ENCODE measurements at places on chromosomes 13 and 19.

- DNase-seq = no peak
These were observed 889 bp downstream of the GTF2F2 start for GRCh38 chr13:45120967-45121831.

DNA sequence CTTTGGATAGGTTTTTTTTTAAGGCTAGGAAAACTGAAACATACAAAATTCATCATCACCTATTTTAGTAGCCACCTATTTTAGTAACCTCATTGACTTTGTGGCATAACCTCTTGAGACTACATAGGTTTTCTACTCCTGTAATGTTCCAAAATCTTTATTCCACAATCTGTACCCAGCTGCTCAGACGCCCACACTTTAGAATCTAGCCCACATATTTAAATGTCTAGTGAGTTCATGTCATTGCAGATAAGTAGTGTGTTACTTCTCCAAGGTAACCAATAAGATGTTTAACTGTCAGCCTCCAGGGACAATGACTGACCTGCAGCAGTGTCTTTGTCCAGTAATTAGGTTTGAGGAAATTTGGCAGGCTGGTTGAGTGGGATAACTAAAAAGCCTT, 330.2 kb downstream of the MZT1 start:
- no peak for DNase-seq

- no peak for DNase-seq
These were observed 307.0 kb downstream of the SPRY2 start for GRCh38 chr13:80033951-80034350.

DNA sequence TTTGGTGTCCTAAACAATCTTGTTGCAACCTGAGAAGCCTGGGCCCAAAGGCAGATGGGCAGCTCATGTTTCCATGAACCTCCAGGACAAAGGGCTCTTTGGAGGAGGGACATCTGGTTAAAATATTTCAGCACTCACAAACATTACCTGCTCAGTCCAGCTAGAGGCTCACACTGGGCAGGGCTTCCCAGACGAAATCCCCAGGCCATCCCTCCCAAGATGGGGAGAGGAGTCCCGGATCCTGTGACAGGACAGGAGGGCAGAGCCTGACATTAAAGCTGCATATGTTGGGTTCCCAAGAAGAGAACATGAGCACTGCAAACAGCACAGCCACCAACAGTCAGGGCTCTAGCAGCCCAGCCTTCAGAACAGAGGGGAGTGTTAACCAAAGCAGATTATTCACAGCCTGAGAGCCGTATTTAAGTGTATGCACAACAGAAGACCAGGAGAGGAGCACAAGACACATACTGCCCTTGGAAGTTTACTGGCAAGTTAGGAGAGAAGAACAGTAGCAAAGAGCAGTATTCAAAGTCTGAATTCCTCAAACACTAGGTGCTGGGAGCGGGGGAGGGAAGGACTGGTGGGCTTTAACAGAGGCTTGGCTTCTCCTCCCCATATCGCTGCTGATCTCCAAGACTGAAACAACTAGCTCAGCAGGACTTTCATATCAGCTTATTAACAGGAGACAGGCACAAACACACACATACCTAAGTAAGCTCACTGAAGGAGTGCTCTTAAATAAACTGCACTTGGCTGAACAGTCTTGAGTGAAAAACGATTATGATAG, 12.3 kb downstream of the ATP7B start:
- no peak for DNase-seq

GRCh38 chr13:22883956-22884355, 296.8 kb upstream of the SGCG start:
- no peak for DNase-seq

DNA sequence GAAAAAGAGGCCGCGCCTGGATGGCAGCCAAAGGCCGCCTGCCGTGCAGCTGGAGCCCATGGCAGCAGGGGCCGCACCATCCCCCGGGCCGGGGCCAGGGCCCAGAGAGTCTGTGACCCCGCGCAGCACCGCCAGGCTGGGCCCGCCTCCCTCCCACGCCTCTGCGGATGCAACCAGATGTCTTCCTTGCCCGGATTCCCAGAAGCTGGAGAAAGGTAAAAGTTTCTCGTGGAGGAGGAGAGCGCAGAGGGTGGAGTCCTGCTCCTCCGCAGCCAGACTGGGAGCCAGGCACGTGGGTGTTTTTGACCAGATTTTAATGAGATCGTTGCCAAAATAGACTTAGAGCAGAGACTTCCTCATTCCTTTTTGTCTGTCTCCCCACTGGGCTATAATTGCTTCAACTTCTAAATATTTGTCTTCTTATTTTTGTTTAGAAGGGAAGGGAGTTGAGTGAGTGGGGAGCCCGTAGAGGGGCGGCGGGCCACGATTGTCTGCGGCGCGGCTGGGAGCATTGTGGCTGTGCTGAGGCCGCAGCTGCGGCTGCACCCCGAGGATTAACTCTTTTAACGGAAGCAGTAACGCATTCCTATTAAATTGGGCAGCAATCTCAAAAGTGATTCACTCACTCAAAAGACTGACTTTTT, 22.8 kb upstream of the NDUFS7 start:
- DNase-seq = no peak

GRCh38 chr19:18278521-18279265, 2.7 kb downstream of the JUND start:
- peak; percentile 71 for DNase-seq

DNA sequence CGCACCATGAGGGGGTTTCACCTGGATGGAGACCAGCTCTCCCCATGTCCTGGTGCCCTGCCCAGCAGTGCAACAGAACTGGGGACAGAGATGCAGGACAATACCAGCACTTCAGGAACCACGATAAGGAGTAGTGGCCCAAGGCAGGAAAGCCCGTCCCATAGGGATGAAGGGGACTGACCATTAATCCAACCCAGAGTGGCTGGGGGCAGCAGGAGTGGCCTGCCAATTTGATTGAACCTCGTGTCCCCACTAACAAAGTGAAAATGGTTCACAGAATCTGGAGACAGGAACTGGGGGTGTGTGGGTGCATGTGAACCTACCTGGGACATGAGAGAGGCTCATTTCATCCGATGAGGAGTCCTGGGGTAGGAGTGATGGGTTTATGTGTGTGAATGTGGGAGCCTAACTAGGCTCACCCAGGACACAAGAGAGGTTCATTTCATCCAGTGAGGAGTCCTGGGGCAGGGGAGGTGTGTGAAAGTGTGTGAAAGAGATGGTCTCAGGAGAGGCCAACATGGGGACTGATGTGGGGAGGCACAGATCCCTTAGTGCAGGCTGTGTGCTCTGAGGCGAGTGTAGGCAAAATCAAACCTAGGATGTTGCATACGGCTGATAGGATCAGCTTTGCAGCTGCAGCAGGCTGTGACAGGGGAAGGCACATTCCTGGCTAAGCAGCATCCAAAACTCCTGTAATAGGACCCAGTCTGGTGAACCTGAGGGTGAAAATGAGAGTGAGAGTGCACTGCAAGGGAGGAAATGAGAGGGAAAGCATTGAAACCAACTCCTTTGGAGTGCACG, 98.2 kb downstream of the ZNF429 start:
- DNase-seq = no peak

DNA sequence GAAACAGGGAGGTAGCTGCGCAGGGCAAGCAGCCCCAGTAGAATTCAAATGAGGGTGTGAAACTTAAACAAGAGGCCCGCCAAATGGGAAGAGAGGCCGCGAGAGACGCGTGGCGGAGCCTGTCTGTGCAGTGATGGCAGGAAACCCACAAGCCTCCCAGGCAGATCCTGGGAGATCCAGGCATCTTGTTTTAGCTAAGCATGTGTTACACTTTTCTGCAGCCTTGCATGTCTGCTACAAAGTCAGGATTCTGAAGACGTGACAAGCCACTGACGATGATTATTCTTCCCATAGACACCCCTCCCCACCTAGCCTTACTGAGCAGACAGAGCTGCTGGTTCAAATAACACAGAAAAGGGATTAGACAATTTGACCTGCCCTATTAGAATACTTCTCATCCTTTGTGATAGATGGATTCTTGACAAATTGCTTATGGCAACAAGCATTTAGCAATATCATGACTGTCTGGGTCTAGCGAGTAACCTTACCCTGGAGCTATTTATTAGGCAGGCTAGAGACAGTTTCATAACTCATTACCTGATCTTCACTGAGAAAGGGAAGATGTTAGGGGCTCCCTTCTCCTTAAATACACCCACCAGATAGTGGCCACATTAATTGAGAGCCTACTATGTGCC, 185.2 kb upstream of the IRS2 start:
- DNase-seq = no peak

DNA sequence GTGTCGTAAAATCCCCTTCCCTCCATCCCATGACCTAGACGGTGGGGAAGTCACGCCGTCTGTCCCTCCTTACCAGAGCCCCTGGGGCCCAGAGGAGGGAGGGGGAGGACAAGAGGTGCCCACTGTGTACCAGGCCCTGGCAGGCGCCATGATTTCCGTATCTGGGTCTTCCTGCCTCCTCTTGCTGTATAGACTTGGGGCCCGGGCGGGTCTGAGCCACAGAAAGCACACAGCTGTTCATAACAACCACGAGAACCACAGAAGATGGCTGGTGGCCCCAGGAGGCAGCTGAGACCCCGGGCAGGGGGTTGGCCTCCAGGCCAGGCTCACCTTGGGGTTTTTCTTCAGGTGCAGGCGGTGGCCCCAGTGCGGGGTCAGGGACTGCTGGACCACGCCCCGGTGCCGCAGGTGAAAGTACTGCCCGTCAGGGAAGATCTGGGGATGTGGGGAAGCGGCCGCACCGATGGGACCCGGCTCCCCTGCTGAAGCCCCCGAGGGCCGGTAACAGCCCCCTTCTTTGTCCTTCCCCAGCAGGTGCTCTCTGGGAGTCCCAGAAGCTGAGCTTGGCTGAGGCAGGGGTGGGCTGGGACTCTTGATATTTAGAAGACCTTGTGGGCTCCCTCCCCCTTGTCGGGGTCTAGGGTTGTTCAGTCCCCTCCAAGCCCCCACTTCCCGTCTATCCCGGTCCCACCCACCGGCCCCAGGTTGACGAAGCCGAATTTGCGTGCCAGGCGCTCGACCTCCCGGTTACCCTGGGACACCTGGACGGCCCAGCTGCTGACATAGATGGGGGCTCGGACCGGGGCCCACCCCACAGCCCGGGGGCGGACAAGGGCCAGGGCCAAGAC, 463 bp downstream of the PCSK4 start:
- no peak for DNase-seq

- DNase-seq = no peak
These were observed 1838.2 kb upstream of the PRR20A start for GRCh38 chr13:55302568-55302967.

- no peak for DNase-seq
These were observed at the start of gene KLK14 for GRCh38 chr19:51082611-51083010. Gene KLK14, minus strand, starts transcription at chr19:51082887. Its CDS starts 273 bp downstream, at chr19:51082614.

- DNase-seq = peak; percentile 42
These were observed 36.0 kb downstream of the MBNL2 start for GRCh38 chr13:97257800-97258799.

DNA sequence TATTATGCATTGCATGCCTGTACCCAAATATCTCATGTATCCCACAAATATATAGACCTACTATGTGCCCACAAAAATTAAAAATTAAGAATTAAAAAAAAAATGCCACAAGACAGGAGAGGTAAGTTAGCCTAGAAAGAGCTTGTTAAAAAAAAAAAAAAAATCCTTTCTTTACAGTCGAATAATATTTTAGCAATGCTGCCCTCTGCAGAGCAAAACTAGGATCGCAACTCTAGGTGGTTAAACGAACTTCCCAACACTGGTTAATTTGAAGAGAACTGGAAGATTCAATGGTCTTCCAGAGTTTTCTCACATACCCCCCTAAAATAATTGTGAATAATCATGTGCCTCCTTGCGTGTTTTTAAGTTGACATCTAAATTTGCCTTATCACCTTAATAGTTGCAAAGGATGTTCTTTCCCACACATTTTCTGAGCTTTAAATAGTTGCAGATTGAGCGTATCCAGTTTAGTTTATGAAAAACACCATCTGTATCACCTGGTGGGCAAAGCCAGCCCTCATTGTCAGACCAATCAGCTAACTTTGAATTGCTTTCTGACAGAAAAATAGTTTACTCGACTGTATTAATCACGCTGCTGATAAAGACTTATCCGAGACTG, 47.4 kb upstream of the RCBTB2 start:
- peak; percentile 85 for DNase-seq

- DNase-seq = no peak
These were observed 73.1 kb downstream of the ABCC4 start for GRCh38 chr13:95228130-95228529.

DNA sequence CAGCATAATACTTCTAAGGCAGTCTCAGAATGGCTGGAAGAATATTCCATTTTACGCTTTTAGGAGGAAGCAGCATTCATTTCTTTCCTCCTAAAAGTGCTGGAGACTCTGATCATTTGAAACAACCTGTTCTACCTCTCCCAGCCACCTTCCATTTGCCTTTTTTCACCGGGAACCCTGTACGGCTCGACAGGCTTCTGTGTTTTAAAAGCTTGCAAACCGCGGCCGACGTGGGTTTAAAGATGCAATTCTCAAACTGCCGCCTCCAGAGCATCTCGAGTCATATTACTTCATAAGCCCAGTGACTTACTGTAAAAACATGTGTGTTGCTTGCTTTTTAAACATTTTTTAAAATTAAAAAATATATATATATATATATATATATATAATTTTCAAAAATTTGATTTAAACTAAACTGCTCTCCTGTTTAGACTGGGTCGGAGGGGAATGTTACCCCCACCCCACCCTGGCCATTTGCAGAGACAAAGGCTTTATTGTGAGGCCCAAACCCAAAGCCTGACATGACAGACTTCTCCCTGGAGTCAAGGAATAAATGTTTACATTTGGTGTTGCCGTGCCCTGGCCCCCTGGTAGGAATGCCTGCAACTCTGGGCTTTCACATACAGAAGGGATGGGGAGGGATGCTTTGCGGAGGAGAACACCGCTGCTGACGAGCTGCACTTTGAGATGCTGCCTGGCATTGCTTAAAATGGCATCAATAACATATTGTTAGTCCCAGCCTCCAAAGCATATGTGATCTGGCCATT, 30.4 kb downstream of the ZNF536 start:
- DNase-seq = no peak

DNA sequence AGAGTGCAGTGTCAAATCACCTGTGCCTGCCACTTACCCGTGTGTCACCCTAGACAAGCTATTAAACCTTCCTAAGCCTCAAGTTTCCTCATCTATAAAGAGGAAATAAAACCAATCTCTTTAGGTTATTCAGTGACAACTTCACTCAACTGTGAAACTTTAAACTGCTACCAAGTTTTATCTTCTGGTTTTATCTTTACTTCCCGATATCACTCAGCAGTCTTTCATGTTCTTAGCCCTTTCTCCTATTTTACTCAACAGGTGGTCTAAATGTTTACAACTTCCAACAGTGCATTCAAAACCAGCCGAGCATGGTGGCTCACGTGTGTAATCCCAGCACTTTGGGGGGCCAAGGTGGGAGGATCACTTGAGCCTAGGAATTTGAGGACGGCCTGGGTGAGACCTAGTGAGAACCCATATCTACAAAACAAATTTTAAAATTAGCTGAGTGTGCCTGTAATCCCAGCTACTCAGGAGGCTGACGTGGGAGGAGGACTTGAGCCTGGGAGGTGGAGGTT, 59.6 kb downstream of the GPALPP1 start:
- peak; percentile 40 for DNase-seq
